ENCODE measurements at places on chromosomes 7 and 10.

DNA sequence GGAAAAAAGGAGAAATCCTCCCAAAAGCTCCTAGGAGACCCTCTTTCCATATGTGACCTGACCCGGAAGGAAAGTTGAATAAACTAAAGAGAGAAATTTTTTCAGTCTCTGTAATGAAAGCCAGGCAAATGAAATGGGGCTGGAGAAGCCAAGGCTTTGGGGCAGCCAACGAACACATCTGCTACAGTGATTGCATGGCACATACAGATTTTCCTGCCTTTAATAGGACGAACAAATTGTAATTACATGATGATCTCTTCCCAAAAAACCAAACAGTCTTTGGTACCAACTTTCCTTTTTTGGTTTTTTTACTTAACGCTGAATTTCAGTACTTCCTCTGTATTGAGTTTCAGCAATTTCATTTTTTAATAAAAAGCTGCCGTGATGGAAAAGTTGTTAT, 23.5 kb upstream of the PTN start:
- DNase-seq = no peak

- no peak for DNase-seq
Measured at GRCh38 chr7:70574970-70575799, 556.8 kb upstream of the GALNT17 start.

GRCh38 chr10:31020209-31020608, 11.5 kb downstream of the ZNF438 start:
- no peak for DNase-seq

- no peak for DNase-seq
Measured at GRCh38 chr7:103851357-103851756, 138.1 kb downstream of the RELN start.

DNA sequence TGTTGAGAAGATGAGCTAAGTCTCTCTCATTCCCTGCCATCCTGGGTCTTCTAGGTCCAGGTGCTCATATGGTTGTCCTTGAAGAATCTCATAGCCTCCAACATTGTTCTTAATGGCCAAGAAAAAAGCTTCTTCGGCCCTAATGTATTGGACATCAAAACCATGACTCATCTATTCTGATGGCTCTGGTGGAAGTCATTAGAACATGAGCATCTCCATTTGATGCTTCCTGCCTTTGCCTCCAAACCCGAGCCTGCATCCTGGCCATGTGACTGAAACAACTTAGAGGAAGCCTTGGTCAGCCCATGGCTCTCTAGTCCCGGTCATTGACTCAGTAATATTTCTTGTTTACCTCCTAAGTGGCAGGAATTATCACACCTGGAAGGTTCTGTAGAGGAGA, 264.1 kb upstream of the FZD8 start:
- no peak for DNase-seq

Measured in stimulated activated CD4-positive, alpha-beta T cell treated with anti-CD3 and anti-CD28 coated beads, Interleukin-15, amount 100 ng/mL, for 24 hours (primary cell).